NCI-H1694 (cell line): ENCODE measurements at places on chromosomes 2 and 18.

- DNase-seq = peak; percentile 97
Observed at GRCh38 chr2:14907014-14907612, 274.6 kb downstream of the LRATD1 start.

GRCh38 chr2:150292807-150293206 lies 194.7 kb downstream of the RND3 start:
- no peak for DNase-seq

GRCh38 chr2:185279999-185280398 lies 458.6 kb upstream of the FSIP2 start:
- DNase-seq = no peak

- DNase-seq = no peak
Observed at GRCh38 chr2:234453216-234453615, 43.7 kb downstream of the ARL4C start.

- no peak for DNase-seq
Observed at GRCh38 chr2:70124983-70125480, 37.8 kb downstream of the PCBP1 start.

- DNase-seq = no peak
Observed at GRCh38 chr2:240290432-240291336, 144.8 kb upstream of the GPC1 start.

GRCh38 chr2:137345994-137346393 lies 580.6 kb downstream of the THSD7B start:
- no peak for DNase-seq

GRCh38 chr2:3034396-3034795 lies 343.2 kb downstream of the EIPR1 start:
- DNase-seq = no peak

DNA sequence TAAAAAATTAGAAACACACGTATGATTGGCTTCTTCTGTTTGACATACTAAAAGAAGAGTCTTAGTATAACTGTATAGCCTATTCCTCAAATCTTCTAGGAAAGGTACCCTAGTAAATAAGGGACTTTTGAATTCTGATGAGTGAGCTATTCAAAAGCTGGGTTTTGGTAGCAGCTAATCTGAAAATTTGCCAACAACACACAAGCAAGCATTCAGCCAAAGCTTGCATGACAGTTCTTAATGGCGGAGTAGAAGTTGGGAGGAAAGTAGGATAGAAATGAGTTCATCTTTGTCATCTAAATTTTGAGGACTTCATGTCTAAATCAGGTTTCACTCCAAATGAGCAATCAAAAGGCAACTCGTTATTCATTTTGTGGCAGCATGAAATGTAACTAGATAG lies 813.0 kb downstream of the MBD2 start:
- DNase-seq = no peak

DNA sequence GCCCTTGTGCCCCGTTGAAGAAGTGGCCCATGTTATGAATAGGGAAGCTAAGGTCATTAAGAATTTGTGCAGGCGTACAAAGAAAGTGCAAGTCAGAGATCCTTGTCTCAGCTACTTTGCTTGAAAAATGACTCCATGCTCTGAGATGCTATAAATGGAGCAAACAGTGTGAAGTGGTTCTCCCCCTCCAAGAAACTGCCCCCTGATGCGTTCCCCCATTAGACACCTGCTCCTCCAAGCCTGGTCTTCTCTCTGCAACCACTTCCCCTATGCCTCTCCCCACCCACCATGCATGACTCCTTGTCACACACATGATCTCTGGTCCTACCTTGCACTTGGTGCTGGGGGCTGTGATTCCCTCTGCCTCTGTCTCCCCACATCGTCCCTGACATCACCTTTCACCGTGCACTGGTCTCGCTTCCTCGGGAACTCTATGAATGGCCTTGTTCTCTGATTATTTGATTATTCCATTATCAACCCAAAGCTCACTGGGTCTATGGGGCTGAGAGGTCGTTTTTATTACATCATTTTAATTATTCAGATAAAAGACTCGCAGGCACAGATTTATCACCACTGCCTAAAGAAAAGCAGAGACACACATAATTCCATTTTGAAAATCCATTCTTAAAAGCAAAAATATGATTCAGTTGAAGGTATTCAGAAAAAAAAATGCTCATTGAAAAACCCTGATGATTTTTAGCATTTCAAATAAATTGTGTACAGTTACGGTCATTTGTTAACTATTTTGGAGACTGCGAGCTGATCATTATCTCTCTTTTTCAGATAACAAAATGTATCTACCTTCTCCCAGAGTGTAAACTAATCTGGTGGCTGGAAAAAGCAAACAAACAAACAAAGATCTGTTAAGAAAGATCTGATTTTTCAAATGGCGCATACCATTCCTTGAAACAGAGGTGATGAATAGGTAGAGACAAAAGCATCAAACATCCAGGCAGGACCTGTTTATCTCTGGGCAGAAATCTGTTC lies 294.9 kb downstream of the SOX11 start:
- no peak for DNase-seq

DNA sequence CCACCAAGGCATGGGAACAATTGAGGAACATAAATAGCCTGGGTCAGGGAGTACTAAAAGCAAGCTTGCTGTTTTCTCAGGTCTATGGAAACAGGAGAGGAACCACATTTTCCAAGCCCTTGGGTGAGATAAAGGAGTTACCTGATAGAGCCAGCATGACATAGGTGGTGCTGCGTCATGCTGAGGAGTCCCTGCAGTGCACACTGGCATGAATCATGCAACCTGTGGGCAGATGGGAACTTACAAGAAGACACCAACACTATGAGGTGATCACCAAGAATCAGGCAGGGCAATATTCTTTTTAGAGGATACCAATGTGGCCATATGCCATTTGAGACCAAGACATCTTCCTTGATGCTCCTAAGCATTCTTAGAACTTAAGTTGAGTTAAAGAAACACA lies 531.8 kb downstream of the ZEB2 start:
- DNase-seq = no peak

DNA sequence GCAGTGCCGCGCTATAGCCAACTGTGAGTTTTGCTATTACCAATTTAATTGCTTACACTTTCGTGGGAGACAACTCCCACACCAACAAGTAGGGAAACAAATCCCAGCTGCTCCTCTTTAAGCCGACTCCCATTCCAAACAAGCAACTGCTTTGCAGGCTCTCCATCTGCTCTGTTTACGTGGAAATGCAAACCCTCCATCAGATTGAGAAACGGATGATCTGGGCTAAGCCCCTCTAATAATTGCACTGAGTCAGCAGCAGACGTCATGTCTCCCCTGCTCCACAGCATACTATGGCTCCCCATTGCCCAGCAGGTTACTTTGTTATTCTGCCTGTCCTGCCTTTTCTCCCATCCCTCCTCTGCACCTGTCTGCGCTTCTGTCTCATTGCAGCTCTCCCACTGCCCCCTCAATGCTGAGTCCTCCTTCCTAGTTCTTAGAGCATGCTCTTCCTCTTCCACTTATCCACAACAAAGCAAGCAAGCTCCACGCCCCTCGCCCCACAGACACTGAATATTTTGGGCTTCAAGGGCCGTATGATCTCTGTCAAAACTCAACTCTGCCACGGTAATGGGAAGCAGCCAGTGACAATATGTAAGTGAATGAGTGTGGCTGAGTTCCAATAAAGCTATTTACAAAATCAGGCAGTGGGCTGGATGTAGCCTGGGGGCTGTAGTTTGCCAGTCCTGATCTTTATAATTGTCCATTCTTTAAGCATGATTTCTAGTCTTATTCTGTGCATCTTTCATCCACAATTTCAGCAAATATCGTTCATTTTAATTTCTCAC lies 39.5 kb upstream of the ARL4C start:
- peak; percentile 89 for DNase-seq

- no peak for DNase-seq
Observed at GRCh38 chr2:85152895-85153294, 19.7 kb downstream of the TCF7L1 start.

DNA sequence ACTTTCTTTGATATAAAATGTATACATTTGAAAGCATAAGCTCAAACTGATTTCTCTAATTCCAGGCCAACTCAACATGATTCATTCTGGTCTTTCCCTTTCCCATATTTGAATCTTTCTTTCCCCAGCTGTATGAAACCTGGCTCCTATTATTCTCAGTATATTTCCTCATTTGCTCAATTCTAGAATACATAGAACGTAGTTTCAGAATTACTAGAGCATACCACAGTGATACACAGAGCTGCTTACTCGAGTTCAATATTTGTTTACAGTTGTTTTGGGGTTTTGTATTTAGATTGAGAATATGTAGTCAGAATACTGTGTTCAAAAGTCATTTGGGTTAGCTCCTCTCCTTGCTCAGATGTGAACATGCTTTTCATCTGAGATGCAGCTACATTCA lies 43.0 kb downstream of the TNFRSF11A start:
- no peak for DNase-seq

DNA sequence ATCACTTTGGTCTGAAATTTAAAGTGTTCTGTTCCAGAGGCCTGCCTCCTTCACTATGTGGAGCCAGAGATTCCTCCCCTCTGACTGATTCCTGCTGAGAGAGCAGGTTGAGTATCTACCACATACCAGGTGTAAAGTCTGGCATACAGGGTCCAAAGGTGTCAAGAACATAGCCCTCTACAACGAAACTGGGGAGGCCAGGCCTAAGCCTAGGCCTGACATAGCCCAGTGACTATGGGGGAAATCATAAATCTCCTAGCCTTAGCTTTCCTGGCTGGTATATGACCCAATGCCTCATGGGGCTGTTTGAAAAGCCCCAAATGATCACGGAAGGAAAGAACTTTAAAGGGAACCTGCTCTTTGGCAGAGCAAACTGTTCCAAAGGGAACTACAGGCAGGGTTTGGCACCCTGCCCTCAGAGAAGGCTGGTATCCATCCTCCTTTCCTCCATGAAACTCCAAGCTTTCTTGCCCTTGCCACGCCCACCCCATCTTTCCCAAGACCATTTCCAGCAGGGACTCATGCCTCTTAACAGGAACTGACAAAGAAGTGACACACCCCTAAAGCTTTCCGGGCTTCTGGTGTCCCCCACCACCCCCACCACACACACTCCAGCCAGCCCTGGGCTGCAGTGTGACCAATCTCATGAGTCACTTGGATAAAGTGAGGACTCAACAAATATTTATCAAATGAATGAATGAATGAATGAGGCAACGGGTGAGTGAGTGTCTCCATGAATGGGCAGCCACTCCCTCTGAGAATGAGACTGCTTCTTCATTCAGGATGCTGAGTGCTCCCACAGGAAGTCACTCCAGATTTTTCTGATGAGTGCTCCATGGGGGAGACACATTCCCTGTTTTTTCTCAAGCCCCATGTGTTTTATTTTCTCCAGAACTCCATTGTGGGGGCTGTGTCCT lies 114.5 kb upstream of the STPG4 start:
- DNase-seq = no peak

DNA sequence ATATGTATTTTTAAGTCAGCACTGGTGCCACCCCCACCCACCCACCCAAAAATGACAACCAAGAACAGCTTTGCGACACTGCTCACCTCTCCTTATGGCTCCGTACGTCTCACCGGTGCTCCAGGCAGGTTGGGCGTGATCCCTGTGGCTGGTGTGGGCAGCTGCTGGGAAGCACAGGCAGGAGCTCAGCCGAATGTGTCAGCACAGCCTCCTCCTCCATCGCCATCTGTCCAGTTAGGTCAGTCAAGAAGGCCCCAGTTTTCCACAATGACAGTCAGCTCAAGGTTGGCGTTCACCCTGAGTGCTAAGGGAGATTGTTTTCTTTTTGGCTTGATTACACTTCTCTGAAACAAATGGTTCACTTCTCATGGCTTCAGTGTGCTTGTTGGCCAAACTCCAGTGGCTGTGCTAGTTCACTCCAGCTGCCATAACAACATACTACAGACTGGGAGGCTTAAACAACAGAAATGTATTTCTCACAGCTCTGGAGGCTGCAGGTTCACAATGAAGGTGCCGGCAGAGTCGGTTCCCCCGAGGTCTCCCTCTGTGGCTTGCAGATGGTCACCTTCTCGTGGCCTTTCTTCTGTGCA lies 30.2 kb downstream of the AMER3 start:
- peak; percentile 5 for DNase-seq

DNA sequence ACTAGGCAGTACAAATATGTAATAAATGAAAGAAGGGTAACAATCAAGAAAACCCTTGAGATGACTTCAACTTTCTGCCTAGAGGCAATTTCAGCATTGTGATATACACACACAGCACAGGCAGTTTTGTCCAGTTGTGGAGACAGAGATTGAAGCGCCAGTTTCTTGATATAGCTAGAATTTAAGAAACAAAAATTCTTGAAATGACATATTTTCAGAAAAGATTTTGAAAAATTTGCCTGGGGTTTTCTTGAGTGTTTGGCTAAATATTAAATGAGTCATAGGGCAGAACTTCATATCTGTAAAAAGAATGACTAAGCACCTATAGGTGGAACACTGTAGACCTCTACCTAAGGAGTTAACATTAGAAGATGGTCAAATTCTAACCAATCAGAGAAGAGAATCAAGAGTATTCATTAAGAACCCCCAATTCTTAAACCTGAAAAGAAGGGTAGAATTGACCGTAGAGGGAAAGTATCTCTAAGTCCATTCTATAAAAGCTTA lies 1266.8 kb upstream of the TMEFF2 start:
- DNase-seq = no peak
